NK-92 treated with Interleukin-12 subunit alpha and Interleukin-12 subunit beta, amount 100 ng/mL, for 24 hours (cell line): ENCODE measurements at places on chromosomes 6 and 20.

GRCh38 chr6:17552861-17553260, 47.2 kb upstream of the FAM8A1 start:
- no peak for DNase-seq

DNA sequence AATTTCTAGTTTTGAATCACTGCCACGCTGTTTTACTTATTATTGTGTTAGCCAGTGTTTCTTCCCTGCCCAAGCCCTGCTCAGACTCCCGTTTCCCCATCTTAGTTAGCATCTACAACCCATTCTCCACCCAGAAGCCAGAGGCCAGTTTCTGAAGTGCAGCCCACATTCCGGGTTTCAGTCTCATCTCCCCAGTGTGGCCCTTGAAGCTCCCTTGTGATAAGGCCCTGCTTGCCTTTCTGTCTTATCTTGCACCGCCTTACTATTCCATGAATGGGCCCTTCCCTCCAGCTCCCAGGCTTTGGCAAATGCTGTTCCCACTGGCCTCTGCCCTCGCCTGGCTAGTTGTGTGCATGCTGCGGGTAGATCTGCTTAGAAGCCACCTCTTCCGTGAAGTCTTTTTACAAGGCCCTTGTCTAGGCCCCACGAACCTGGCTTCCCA, 41.1 kb downstream of the TOX2 start:
- peak; percentile 42 for DNase-seq

DNA sequence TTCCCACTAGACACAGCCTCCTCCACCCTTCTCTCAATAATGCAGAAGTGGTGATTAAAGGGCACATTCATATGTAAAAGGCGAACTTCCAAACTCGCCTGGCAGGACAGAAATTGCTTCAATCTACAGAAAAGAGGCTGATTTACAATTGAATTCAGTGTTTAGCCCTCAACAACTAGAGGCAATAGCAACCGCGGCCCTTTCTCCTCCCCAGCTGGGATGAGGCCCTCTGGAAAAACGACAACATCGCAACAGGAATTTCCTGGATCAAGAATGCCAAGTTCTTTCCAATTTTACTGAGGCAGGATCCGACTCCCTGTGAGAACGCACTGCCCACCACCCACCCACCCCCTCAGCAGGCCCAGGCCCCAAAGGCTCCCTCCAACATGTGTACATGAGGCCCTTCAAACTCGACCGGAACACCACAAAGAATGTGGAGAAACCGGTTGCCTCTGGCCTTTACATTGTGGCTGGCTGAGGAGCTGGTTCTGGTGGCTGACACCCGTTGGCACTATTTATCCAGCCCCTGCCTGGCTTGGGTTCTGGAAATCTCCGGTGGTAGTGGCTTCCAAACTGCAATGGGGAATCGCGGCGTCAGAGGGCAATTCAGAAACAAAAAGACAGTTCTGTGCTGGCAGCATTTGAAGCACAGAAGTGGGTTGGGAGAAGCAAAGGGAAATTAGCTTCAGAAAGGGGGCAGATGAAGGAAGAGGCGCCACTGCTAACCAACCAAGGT, 36.8 kb downstream of the ZMYND8 start:
- DNase-seq: no peak

DNA sequence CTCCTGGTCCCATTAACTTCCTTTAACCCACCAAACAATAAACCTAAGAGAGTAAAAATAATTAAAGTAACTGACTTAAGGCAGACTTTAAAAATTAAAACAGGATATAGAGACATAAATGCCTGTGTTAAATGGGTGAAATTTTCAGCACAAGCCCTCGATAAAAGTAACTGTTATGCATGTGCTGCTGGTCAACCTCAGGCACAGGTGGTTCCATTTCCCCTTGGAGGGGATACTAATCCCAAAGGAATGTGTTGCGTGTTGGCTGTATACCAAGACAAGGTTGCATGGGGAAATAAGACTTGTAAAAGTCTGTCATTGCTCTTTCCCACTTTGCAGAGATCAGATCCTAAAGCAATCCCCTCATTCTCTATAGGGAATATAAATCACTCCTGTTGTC, 25.8 kb downstream of the HLA-A start:
- DNase-seq: no peak

- DNase-seq: no peak
These were observed 87.7 kb downstream of the SCAND1 start for GRCh38 chr20:35866418-35867202.

DNA sequence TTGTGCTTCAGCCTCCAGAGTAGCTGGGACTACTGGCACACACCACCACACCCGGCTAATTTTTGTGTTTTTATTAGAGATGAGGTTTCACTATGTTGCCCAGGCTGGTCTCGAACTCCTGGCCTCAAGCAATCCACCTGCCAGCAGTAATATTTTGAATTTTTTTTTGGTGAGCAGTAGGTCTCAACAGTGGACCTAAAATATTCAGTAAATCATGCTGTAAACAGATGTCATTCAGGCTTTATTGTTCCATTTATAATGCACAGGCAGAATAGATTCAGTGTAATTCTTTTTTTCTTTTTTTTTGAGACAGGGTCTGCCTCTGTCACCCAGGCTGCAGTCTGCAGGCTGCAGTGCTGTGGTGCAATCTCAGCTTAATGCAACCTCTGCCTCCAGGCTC, 69.7 kb downstream of the NCOA3 start:
- no peak for DNase-seq

DNA sequence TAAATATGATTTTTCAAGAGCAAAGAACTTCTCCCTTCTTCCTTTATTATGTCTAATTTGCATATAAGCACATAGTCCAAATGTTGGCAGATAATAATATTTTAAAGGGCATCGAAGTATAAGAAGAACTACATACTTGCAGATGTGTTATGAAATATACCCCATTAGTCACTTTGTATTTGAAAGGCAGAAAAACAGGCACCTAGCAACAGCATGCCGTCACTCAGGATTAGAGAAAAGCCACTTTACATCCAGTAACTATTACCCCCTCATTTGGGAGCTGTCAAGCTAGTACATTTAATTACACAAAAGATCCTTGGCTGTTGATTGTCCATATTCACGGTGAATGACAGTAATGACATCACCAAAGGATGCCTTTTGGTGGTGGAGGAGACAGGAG, 99.3 kb upstream of the ARMC2 start:
- no peak for DNase-seq

DNA sequence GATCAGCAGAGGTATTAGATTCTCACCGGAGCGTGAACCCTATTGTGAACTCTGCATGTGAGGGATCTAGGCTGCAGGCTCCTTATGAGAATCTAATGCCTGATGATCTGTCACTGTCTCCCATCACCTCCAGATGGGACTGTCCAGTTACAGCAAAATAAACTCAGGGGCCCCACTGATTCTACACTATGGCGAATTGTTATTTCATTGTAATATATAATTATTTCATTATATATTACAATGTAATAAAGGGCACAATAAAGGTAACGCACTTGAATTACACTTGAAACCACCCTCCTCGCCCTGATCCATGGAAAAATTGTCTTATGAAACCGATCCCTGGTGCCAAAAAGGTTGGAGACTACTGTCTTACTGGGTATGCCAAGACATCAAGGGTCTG, 18.6 kb downstream of the PRKN start:
- no peak for DNase-seq
